Mucosa of gallbladder (tissue), 1 donor: ENCODE measurements at places on chromosomes 1 and 21. TPM values are rescaled to one million over a fixed set of nuclear protein-coding genes. Genes with fewer than 3 reads are reported as not detected.

DNA sequence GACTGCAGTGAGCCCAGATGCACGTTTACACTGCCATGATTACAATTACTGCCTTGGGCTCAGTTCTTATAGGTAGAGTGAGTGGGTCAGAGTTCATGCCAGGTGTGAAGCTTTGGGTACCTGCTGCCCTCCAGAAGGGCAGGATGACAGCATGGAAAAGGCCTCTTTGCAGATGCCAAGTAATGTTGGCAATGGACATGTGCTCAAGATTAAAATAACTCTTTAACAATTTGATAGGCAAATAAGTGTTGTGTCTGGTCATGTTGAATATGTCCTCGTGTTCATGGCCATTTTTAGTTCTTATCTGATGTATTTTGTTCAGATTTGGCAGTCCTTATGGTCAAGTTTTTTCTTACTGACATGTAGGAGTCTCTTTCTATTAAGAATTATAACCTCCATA, 34.8 kb downstream of the S100B start:
- no peak for DNase-seq

GRCh38 chr1:153805042-153805745, 30.0 kb downstream of the SLC27A3 start:
- peak; percentile 76 for DNase-seq

- no peak for DNase-seq
These were observed 10.0 kb downstream of the RPTN start for GRCh38 chr1:152148981-152149380.

- no peak for DNase-seq
These were observed 18.7 kb downstream of the DMRTB1 start for GRCh38 chr1:53477651-53478501.

The PGLYRP4 gene
- not detected for total RNA-seq

- no peak for DNase-seq
These were observed 165.6 kb upstream of the POGK start for GRCh38 chr1:166673722-166674121.

- no peak for DNase-seq
These were observed 195.2 kb upstream of the POU3F1 start for GRCh38 chr1:38241594-38242334.

- DNase-seq: no peak
These were observed 4.4 kb upstream of the MPZL1 start for GRCh38 chr1:167717351-167717750.

The LAMC1 gene
- 140 TPM for total RNA-seq

The SLC22A15 gene
- 5.7 TPM for total RNA-seq

- no peak for DNase-seq
These were observed 9.8 kb upstream of the VWA5B1 start for GRCh38 chr1:20280906-20281305.

The TMCC2 gene
- 2.8 TPM for total RNA-seq

DNA sequence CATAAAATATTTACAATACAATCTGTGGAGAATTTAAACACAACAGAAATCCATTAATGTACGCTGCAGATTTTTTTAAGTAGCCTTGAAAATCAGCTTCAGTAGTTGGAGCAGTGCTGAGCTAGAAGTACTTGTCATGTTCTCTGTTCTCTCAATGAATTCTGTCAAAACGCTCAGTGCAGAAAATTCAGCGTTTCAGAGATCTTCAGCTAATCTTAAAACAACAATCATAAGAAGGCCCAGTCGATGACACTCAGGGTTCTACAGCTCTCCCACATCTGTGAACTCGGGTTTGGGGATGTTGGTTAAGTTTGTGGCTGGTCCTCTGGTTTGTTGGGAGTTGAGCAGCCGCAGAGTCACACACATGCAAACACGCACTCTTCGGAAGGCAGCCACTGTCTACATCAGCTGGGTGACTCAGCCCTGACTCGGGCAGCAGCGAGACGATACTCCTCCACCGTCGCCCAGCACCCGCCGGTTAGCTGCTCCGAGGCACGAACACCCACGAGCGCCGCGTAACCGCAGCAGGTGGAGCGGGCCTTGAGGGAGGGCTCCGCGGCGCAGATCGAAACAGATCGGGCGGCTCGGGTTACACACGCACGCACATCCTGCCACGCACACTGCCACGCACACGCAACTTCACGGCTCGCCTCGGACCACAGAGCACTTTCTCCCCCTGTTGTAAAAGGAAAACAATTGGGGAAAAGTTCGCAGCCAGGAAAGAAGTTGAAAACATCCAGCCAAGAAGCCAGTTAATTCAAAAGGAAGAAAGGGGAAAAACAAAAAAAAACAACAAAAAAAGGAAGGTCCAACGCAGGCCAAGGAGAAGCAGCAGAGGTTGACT, 161.2 kb downstream of the RUNX1 start:
- peak; percentile 75 for DNase-seq

The CD1C gene
- 1.4 TPM for total RNA-seq

DNA sequence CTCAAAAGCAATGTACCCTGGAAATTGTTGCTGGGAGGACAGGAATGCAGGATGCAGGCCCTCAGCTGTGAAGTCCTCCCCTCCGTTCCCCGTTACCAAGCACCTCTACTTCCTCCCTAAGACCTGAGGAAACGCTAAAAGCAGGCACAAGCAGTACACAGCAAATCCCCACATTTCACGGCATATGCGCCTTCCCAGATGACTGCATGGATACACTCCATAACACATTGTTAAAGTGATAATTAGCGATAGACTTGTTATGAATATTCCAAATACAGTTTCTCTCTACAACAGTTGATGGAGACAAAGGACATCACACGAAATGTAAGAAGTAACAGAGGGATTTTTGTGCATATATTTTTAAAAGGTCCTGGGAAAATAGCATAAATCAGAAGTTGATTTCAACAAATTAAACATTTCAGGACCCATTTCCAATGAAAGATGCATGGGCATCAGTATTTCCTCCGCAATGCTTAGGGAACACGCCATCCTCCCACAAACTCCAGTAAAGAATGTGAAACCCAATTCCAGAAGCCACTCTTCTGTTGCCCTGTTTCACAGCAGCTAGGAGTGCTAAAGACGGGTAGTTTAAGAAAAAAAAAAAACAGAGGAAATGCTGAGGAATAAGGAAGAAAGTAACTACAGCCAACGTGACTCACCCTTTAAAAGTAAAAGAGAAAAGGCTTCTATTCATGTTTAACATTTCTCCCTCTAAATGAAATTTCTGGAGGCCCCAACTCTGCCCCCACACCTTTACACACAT, 75.5 kb downstream of the HIVEP3 start:
- DNase-seq: no peak

DNA sequence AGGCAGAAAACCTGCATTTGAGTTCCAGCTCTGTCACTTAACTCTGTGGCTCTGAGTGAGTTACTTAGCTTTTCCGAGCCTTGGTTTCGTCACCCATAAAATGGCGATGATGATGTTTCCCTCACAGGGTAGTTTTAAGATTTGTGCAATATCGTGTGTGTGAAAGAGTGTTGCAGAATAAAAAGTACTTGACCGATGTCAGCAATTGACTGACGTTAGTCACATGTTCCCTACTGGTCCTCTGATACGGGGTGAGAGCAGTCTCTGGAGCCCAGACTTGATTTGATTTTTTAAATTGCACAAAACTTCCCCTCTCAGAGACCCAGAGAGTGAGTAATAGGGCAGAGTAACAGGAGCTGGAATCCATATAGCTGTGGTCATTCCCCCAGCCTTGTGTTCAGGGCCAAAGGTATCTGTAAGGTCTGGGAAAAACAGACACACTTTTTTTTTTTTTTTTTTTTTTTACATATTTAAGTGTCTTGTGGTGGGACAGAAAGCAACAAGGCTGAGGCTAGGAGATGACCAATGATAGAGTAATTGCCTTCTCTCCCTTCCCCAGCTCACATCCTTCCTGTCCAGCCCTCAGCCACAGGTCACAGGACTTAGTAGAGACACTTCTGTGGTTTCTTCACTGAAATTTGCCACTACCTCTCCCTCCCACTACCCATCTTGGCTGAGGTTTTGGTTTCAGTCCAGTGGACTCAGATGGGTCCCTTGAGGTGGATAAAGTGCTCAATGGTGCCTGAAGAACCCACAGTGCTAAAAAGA, 2.0 kb downstream of the FCER1G start:
- DNase-seq: no peak

DNA sequence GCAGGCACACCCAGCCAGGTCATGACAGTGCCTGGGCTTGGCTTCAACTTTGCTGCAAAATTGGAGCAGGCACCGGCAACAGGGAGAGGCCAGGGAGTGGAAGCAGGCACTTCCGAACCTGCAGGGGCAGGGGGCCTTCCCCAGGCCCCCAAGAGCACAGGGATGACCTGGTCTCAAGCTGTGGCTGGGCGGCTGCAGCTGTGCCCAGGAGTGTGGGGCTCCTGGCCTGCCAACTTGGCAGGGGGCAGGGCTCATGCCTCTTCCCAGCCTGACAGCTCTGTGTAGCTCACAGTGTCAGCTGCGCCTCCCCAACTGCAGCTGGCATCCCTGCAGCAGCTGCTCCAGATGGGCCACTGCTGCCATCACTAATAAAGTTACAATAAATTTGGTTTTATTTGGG, 51.5 kb upstream of the SCYL3 start:
- no peak for DNase-seq

The CYP4A11 gene
- total RNA-seq: 14.2 TPM

DNA sequence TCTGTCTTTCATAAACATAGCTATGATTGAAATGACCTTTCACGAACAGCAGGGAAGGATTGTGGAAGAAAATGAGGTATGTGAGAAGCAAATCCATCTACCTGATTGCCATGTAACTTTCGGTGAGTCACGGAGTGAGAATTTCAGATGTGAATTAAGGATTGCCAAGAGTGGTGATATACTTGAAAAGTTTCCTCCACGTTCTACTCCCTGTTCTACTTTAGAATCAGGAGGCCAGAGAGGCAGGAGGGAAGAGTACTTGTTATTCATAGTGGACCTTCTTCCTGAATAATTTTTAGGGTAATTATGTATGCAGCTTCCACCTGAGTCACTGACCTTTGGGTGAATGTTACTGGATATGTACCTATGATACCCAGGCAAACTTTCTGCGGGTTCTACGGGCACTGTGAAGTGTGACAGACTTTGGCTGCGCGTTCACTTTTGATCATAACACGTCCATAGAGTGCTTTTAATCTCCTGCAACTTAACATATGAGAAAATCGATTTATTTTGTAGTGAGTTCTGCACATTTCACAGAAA, 2.6 kb upstream of the KCNE1 start:
- no peak for DNase-seq

DNA sequence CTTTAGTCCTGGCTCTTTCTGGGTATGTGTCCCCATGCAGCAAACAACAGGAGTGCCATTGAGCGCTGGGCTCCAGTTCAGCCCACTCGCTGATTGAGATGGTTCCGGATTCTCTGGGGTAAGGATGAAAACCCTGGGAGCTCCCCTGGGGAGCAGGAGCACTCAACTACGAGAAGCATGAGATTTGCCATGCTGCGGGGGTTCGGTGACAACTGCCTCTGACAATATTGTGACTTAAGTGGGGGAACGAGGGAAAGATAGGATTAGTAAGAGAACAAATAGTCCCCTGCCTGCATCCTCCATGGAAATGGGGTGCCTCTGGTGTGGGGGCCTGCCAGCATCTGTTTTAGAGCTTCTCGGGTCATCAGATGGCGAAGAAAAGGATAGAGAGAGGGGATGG, 123.6 kb upstream of the IPO9 start:
- DNase-seq: no peak
